ENCODE measurements at places on chromosomes 16 and 17.

DNA sequence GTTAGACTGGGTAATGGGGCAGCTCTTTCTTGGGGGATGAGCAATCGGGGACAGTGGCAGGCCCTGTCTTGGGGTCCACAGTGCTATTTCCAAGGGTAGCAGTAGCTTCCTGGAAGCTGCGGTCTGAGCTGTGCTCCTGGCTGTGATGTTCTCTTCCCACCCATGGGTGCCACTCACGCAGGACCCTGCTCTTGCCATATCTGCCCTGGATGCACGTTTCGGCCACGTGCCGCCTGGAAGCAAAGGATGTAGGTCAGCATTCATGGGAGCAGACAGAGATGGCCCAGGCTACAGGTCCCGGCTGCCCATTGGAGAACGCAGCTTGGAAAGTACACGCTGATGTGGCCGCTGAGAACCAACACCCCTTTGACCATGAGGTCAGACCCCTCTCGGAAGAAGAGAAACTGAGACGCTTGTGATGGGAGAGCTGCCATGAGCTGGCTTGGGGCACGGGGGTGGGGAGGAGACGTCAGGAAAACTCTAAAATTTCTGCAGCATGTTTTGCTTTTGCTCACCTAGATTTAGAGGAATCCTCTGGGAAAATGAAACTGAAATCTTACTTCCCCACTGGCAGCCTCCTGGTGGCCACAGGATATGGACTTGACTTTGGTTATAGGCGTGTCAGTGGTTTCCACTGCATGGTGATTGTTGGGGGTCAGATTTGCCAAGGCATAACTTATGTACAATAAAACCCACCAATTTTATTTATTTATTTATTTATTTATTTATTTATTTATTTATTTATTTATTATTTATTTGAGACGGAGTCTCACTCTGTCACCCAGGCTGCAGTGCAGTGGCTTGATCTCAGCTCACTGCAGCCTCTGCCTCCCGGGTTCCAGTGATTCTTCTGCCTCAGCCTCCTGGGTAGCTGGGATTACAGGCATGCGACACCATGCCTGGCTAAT, 36.2 kb upstream of the IRF8 start:
- no peak for DNase-seq

- DNase-seq, result no peak
Observed at GRCh38 chr16:68377221-68377620, 66.4 kb downstream of the PRMT7 start.

DNA sequence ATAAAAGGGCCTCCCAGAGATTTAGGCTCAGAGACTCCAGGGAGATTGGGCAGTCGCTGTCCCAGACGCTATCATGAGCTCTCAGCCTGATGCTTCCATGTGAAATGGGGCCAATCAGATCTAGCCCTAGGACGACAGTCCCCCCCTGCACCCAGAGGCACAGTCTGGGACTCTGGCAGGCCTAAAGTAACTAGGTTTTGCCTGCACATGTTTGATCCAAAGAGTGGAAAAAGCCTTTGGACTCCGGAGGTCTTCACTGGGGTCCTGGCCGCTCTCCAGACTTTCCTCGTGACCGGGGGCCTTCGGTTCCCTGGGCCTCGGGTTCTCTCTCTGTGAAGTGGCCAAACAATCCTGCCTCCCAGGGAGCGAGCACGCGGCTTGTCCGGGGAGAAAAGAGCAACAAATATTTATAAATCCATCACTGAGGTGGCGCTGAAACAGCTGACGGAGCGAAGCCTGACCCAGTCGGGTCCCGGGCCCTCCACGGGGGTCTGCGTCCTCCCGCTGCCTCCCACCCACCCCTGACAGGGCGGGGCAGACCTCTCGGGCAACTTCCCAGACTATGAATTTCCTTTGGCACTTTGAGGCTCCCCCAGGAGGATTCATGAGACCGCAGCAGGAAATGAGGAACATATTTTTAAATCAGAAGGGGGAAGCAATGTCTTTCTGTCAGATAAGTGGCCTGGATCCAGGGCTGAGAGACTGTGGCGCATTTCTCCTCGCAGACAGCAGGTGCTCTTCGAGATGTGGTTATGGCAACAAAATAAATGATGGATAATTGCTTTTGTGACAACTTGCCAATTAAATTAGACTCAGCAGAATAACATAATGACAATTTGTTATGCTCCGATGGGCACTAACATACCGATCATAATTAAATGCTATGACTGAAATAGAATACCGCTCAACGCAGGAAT, 38.9 kb downstream of the MRPS23 start:
- DNase-seq, result no peak

DNA sequence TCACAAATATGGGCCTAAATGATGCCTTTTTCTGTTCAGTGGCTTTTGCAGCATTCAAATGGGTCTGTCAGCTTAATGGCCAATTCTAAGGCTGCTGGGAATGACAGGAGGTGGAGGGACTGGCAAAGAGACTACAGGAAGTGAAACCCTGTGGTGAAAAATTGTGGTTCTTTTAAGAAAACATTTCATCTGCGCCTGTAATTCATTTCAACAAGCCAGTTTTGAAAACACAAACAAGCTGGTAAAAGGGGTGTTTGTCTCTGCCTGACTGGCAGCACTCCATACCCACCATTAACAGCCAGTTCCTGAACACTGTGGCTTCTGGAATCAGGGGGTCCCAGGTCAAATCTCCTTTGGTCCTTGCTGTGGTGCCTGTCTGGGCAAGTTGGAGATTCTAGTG, 3.6 kb upstream of the KDM8 start:
- DNase-seq, result no peak

GRCh38 chr16:57469046-57469445, 6.6 kb downstream of the POLR2C start:
- DNase-seq, result no peak

GRCh38 chr16:69619514-69619913, 53.7 kb downstream of the NFAT5 start:
- no peak for DNase-seq

DNA sequence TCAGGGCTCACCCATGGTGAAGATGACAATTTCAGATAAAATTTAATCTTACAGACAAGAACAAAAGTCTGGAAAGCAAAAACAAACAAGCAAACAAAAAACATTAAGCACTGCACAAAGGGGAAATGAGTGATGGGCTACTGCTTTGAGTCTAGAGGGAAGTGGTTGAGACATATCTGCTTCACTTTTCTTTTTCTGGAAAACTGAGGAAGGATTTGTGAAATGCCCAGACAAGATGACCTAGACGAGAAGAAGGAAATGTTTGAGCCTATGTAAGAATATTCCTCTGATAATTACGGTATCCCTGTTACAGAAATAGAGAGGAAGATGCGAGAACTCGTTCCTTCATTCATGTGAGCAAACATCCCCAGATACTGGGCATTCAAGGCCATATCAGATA, 11.5 kb upstream of the HYDIN start:
- DNase-seq, result no peak

DNA sequence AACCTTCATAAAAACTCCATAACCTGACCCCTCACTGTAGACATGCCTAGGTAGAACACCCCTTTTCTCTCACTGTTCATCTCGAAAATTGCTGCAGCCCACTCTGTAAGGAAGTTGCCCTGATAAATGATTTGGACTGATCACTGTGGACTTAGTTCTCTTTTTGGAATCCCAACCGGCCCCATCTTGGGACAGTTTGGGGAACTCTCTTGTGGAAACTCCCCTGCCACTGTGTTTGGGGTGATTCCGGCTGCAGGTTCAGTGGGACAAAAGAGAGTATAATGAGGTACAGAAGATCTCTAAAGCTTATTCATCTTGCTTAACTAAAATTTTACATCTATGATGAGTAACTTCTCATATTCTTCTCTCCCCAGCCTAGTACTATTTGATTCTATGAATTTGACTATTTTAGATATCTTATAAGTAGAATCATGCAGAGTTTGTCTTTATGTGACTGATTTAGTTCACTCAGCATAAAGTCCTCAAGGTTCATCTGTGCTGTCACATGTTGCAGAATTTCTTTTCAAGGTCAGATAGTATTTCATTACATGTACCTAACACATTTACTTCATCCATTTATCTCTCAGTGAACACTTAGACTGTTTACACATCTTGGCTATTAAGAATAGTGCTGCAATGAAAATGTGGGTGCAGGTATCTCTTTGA, 84.9 kb downstream of the ABCA8 start:
- no peak for DNase-seq

DNA sequence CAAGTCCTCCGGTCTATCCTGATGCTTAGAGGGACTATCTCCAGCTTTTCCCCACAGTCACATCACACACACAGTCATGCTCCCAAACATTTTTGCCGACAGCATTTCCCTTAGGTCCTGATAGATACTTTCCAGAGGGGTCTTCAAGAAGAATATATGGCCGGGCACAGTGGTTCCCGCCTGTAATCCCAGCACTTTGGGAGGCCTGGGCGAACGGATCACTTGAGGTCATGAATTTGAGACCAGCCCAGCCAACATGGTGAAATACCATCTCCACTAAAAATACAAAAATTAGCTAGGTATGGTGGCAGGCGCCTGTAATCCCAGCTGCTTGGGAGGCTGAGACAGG, 4.3 kb upstream of the GIP start:
- DNase-seq, result no peak

GRCh38 chr16:73796241-73796640, 500.4 kb upstream of the PSMD7 start:
- DNase-seq, result no peak

DNA sequence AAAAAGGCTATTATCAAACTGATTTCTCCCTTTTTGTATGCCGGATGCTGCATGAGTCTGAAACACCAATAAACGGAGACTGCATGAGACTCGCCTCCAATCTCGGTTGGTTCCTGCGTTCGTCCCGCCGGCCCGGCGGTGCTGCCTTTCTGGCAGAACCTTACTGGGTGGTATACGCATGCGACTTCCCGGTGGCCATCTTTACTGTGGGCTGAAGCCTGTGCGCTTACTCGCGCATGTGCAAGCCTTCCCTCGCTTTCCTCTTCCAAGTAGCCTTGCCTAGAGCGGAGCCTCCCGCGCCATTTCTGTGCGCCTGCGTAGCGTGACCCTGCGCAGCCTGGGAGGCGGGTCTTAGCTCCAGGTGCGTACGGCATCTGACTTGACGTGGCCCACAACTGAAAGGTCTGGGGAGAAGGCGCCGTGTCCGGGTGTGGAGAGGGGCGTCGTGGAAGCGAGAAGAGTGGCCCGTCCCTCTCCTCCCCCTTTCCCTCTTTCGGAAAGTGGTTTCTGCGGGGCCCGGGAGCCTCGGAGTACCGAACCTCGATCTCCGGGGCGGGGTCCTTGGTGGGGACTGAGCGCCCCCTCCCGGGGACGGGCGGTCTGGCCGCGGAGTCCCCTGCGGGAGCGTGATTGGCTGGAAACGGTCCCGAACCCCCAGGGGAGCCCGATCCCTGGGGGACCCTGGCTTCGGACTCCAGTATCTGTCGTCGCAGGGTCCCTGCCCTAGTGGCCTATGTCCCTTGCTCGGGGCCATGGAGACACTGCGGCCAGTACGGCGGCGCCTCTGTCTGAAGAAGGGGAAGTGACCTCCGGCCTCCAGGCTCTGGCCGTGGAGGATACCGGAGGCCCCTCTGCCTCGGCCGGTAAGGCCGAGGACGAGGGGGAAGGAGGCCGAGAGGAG, at the start of gene PAGR1:
TSS of gene PAGR1 (plus strand) at position 360 of the 901 bp plus-strand sequence. CDS start at position 734, 374 bp downstream.
- peak; percentile 92 for DNase-seq

- no peak for DNase-seq
Observed at GRCh38 chr17:81870131-81870980, 781 bp downstream of the ARHGDIA start.

DNA sequence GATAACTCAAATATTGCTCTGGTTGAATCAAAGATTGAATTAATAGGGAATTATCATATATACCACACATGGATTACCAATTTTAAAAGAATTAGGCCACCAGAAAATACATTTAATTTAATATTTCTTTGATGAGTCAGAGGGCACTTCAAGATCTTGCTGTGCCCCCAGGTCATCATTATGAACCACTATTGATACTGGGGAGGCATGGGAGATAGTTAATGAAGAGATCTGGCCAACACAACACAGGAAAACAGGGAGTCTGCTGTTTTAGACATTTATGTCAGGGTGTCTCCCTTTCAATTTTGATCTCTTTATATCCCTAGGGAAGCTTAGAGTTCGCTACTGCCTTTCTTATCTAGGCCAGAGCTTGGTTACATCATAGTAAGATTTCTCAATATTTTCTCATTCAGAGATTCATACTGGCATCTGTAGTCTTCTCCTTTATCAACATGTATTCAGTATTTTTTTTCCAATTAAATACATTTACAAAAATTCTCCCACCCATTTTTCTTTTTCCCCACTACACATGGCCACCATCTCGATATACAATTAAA, 158.3 kb upstream of the ZFHX3 start:
- DNase-seq, result no peak
